ENCODE measurements at places on chromosomes 3 and 15.

- DNase-seq: no peak
Observed at GRCh38 chr3:168585544-168585943, 489.8 kb upstream of the GOLIM4 start.

GRCh38 chr3:4506559-4507023 is 13.4 kb downstream of the ITPR1 start:
- DNase-seq: no peak

DNA sequence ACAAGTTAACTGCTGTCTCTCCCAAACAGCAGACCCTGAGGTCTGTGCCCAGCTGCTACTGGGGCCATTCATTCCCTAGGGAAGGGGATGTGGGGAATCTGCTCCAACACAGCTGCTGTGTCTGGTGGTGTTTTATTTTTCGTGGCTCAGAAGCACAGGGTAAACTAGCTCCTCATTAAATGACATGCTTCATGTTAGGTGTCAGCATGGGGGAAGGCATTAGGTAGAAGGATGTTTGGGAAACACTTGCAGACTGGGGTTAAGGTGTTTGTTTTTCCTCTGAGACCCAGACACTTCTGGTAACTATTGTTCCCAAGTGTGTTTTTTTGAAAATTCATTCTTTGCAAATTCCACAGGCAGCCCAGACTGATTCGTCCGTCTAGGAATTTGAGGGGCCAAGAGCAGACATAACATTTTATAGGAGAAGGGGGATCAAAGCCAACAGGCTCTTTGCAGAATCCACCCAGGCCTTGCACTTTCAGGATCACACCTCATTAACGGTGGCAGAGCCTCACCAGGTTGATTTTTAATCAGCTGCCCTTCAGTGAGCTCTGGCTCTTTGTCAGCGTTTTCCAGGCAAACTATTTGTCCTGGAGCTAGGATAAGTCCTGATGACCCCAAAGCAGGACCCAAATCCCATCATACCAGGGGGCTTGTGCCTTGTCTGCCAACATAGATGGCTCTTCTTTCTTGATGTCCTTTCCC is 65.4 kb upstream of the ITGA11 start:
- no peak for DNase-seq

GRCh38 chr3:38004415-38005075 is 14.0 kb downstream of the VILL start:
- DNase-seq: no peak

GRCh38 chr3:154095832-154096421 is 25.3 kb upstream of the ARHGEF26 start:
- no peak for DNase-seq

- no peak for DNase-seq
Observed at GRCh38 chr3:45128950-45129349, 17.2 kb downstream of the CDCP1 start.
